Activated T-cell treated with anti-CD3 and anti-CD28 coated beads, Interleukin-2, amount 50 U/mL, for 1 hour (primary cell): ENCODE measurements at places on chromosomes 12 and 14.

- no peak for DNase-seq
Observed at GRCh38 chr12:67751381-67751928, 102.9 kb downstream of the DYRK2 start.

GRCh38 chr14:85675957-85676356, 146.0 kb downstream of the FLRT2 start:
- DNase-seq = no peak

DNA sequence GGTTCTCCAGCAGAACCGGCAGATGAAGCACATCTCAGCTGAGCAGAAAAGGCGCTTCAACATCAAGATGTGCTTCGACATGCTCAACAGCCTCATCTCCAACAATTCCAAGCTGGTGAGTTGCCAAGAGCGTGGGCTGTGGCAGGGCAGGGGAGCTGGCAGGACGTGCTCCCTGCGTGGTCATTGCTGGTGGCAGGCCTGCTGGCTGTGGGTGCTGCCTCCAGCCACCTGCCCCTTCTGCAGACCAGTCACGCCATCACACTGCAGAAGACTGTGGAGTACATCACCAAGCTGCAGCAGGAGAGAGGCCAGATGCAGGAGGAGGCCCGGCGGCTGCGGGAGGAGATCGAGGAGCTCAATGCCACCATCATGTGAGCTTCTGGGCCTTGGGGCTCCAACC, 35.8 kb downstream of the IL31 start:
- no peak for DNase-seq

DNA sequence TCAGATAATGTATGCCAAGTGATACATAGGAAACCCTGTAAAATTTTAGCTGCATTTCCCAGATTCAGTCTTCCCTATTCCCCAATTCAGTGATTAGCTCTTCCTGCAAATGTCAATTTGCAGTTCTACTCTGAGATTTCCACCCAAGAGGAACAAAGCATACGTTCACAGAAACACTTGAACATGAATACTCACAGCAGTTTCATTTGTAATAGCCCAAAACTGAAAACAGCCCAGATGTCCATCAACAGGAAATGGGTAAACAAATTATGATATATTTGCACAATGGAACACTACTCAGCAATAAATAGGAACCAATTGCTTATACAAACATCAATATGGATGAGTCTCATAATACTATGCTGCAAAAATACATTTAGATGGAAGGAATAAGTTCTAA, 194.2 kb downstream of the GXYLT1 start:
- DNase-seq = no peak

GRCh38 chr12:109673884-109674283, 39.7 kb upstream of the FAM222A start:
- no peak for DNase-seq
